ENCODE measurements at places on chromosomes 11 and 22.
A peak's percentile ranks its signal among the peaks of the same experiment; 100 is the strongest.

- ATAC-seq = no peak
Measured at GRCh38 chr11:41039592-41039991, 419.9 kb downstream of the LRRC4C start.

GRCh38 chr22:17368144-17368543 is 1.1 kb upstream of the CECR2 start:
- no peak for ATAC-seq

- no peak for ATAC-seq
Measured at GRCh38 chr11:76717369-76717768, 46.8 kb upstream of the LRRC32 start.

- peak; percentile 90 for ATAC-seq
Measured at GRCh38 chr11:125164422-125165110, at the start of gene PKNOX2. Gene PKNOX2, plus strand, starts transcription at chr11:125164751. Its CDS starts 186,555 bp downstream, at chr11:125351306.

DNA sequence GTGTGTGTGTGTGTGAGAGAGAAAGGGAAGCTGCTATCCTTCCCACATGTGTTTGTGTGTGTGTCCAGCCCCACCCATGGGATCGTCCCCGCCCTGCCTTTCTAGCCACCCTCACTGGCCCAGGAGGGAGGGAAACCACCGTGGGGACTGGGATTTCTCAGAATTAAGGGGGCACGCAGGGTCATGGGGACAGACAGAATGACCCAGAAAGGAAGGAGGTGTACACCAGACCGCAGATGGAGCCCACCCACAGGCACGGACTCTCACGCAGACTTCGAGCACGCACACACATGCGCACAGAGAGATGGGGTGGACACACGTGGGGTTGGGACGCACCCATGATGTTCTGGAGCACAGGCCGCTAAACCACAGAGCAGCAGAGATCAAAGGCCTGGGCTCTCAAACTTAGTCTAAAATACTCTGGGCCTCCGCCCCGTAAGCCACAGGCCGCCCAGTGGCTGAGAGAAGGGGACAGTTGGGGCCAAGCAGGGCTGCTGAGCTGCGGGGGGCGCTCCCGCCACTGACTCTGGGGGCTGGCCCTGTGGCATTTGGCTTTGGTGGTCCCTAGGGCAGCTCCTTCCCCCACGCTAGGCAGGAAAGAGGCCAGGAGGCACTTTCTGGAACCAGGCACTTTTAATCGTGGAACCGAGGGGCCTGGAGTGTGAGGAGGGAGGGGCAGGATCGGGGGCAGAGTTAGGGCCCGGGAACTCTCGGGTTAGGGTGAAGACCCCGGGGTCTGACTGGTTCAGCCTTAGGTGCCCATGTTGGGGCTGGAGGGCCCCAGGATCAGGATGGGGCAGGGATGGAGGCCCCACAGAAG is 1.5 kb downstream of the IFITM5 start:
- ATAC-seq = no peak

GRCh38 chr22:31099841-31100761 is 7.3 kb downstream of the SELENOM start:
- ATAC-seq = no peak

DNA sequence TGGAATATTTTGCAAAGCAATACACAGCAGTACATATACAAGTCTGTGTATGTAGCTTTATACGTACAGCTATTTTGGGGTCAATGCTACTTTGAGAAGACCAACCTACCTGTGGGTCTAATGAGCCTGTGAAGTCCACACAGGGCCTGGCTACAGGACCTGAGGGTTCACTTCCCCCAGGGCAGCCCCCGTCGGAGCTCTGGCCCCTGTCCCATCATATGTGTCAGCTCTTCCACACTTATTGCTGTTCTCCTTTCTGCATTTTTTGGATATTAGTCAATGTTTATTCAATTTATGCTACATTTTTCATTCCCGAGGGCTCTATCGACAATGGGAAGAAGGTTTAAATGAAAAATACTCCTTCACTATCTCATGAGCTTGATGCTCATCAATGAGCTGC is 1473.6 kb downstream of the BRD1 start:
- no peak for ATAC-seq

DNA sequence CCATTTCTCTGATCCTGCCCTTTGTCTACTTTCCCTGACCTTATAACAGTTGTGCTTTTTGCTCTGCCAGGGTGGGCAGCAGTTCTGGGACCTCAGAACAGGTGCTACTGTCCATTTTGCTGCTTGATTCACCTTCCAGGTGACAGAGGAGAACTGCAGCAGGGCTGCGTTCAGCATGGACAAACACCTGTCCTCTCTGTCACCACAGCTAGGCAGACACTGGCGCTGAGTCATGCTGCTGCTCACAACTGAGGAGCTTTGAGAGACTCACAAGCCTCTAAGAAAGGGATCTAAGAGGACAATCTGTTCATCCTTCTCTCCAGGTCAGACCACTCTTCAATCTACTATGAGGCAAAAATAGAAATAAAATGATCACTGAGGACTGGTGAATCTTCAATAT is 1144.5 kb upstream of the CCDC90B start:
- ATAC-seq = no peak

DNA sequence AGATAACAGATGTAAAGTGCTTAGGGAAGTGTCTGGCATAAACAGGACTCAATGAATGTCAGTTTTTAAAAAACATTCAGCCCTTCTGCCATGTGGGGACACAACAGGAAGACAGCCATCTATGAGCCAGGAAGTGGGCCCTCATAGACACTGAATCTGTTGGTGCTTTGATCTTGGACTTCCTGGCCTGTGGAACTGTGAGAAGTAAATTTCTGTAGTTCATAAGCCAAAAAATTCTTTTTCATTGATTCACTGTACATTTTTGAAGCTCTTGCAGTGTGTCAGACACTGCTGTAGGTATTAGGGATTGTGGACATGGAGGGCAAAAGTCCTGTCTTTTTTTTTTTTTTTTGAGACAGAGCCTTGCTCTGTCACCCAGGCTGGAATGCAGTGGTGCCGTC is 188.6 kb downstream of the HIPK3 start:
- ATAC-seq = peak; percentile 72

DNA sequence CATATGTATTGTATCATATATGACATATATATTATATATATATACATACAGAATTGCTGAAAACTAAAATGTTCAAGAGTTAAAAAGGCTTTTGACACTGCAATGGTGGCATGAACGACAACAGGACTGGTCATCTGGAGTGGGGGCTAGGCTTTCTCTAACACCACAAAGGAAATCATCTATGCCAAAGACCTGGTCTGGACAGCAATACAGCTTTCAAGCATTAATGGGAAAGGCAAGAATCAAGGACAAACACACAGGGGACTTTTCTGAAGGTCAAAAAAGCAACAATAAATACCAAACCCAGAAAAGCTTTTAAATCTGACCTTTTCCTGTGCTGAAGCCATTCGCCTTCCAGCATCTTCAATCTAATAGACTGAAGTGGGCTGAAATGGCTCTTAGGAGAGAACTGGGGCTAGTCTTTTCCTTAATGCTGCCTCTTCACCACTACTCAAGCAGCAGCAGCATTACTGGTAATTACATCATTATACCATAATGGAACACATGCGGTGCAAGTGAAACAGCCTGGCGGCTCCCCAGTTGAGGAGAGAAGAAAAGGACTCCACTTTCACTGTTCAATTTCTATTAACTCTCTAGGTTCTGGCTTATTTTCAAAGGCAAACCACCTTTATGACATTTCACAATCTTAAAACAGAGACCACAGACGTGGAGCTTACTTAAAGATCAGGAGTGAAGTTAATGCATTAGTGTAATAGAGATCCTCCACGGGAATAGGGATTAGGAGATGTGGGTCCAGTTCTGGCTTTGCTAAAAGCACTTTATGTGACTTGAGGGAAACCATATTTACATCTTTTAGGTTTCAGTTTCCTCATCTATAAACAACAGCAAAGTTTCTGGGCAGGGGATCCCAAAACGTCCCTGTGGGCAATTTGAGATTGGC is 63.0 kb downstream of the GAB2 start:
- ATAC-seq = peak; percentile 39
